Stimulated activated CD4-positive, alpha-beta T cell treated with anti-CD3 and anti-CD28 coated beads, TNF-alpha, amount 100 ng/mL, for 1 hour (primary cell): ENCODE measurements at places on chromosomes 4 and X.

GRCh38 chr4:132540268-132540667, 608.8 kb upstream of the PCDH10 start:
- DNase-seq = no peak

GRCh38 chr4:163773940-163774339, 279.4 kb downstream of the TMA16 start:
- DNase-seq = no peak

- no peak for DNase-seq
Measured at GRCh38 chr4:105343146-105343931, 130.5 kb downstream of the PPA2 start.

DNA sequence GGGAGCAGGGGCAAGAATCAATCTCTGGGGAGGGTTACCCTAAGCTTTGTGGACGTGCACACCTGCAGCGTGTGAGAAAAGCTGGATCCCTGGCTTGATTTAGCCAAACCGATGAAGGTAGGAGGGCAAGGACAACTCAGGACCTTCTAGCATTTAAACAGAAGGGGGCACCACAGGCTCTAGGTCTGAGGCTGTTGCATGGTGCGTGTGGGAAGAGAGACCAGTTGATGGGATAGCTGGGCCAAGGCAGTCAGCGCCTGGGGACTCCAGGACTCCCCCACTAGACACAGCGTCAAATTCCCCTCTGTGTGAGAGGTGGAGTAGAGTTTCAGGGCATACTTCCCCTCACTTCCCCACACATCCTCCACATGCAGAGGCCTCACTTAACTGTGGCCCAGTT, 4.3 kb downstream of the GABRQ start:
- DNase-seq = no peak

DNA sequence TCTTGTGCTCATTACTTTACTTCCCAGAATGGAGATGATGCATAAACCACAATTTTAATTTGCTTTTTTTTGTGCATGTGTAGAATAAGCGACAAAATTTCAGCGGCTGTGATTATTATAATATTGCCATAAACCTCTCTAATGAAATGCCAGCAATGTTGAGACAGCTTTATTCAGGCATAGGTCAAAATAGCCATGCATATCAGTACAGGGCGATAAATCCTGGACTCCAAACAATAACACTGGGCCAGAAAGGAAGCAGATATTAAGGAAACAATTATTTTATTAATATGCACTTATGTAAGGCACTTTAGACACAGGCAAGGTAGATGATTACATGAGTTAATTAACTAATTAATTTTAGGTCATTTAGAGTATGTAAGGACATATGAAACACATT, 47.1 kb downstream of the ARHGEF38 start:
- DNase-seq = no peak

- DNase-seq = no peak
Measured at GRCh38 chr4:66062044-66062443, 391.8 kb upstream of the EPHA5 start.

- no peak for DNase-seq
Measured at GRCh38 chrX:43002526-43003203, 224.7 kb upstream of the PPP1R2C start.

DNA sequence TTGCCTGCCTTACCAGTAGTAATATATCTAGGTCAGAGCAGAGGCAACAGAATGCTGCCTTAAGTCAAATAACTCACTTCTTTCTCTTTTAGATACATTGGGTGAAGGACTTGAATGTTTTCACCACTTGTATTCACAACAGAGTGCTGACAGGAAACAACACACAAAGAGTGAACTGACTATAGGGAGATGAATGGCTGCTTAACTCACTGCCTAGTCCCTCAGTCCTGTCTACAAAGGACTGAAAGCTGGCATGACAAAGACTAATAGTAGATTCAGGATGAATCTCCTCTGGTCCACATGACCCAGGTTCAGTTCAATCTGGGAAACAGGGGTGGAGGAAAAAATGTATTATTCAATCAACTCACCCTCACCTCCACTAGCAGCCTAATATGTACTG, 134.2 kb downstream of the GALNTL6 start:
- no peak for DNase-seq

- no peak for DNase-seq
Measured at GRCh38 chr4:73066445-73066844, 3.1 kb downstream of the COX18 start.

- DNase-seq = no peak
Measured at GRCh38 chrX:28981952-28982351, 394.7 kb downstream of the IL1RAPL1 start.

- no peak for DNase-seq
Measured at GRCh38 chr4:57041020-57041419, 62.3 kb downstream of the POLR2B start.

DNA sequence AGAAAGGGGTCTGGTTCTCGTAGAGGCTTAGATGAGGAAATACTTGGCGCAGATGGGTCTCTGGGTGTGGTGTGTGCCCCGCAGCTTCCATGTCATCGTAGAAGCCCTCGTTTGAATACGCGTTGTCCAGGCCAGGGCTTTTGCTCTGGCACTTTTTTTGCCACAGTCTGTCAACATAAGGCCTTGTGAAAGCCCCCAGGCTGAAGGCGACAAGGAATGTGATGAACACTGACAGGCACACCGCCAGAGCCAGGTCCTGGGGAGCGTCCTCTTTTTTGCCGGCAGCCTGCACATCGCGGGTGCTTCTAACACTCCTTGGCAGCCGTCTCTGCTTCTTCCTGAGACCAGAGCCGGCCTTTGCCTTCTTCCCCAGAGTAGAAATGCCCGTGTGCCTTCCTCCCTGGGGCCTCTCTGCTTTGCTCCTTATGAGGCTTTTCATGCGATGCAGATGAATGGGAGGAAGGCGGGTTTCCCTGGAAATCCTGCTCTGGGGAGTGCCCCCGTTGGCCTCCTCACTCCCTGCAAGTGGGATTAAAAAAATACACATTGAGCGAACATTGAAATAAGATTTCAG, 24.4 kb downstream of the LRRC66 start:
- no peak for DNase-seq

DNA sequence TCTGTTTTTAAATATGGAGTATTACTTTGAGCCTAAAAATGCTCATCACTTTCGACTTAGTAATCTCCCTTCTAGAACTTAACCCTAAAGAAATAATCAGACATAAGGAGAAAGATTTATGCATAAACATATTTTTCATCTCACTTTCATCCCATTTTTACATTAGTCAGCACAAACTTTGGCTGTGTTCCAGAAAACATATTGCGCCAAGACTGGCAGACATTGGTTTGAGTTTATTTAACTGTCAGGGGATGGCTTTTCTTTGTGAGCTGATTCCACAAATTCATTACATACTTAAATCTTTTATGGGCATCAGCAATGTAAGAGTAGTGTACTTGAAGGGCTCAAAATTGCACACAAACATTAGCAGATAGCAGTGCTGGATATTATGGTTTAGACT, 23.7 kb downstream of the MAOA start:
- no peak for DNase-seq

DNA sequence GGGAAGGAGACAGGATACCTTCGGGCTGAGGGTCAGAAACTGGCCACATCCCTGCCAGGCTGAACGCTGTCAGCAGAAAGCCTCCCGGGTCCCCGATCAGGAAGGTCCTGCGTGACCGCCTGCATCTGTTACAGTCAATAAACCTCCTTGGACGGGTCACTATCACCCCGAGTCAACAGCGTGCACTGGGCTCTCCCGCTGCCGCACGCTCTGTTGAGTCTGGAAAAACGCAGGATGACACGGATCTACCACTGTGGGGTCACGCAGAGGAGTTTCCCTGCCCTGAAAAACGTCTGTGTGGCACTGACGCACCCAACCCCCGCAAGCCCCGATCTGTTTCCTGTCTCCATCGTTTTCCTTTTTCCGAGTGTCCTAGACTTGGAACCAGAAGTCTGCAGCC, 12.1 kb downstream of the PPP2R3B start:
- no peak for DNase-seq

DNA sequence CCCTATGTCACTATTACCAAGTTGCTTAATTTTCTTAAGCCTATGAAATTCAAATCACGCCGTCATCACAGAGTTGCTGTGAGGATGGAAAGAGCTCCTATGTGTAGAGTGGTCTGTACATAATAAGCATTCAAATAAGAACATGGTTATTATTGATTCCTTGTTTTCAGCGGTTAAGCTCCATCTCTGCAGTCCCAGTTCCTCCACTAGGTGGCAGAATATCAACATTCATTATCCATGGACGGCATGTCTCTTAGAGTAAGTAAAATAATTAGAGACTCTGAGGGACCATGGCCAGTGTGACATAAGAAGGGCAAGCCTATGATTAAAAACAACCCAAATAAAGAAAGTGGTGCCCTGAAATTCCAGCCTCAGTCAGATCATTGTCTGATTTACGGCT, 132.5 kb upstream of the NHS start:
- DNase-seq = no peak

- no peak for DNase-seq
Measured at GRCh38 chr4:106316773-106317409, 541 bp downstream of the AIMP1 start.

GRCh38 chr4:147325571-147325981, 155.3 kb upstream of the EDNRA start:
- DNase-seq = no peak

GRCh38 chr4:20512033-20512792, 188.0 kb upstream of the PACRGL start:
- no peak for DNase-seq

DNA sequence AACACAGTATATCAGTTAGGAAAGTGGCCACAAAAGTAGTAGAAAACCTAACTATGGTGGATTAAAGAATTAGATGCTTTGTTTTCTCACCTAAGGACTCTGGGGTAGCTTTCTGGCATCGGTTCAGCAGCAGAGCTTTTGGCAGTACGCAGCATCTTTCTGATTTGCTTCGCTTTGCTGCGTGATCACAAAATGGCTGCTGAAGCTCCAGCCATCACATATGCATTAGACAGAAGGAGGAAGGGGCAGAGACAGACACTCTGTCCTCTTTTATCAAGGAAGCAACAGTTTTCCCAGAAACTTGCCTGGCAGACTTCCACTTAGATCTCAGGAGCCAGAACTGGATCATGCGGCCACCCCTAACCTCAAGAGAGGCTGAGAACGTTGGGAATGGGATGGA, 15.1 kb downstream of the TREX2 start:
- DNase-seq = no peak

DNA sequence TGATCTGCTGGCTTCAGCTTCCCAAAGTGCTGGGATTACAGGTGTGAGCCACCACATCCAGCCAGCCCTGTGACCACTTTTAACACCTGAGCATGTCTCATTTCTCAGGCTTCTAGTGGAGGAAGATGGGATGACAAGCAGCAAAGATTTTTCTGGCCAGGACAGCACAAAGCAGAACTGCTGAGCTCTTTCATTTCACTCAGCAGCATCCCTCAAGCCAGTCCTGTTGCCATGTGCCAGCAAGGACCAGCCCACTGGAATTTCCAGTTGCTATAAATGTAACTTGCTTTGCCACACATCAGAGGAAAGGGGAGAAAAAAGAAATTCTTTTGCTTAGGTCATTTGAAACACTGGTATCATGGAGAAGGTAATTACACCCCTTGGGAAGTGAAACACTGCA, 75.9 kb downstream of the SLC9A7 start:
- DNase-seq = no peak

DNA sequence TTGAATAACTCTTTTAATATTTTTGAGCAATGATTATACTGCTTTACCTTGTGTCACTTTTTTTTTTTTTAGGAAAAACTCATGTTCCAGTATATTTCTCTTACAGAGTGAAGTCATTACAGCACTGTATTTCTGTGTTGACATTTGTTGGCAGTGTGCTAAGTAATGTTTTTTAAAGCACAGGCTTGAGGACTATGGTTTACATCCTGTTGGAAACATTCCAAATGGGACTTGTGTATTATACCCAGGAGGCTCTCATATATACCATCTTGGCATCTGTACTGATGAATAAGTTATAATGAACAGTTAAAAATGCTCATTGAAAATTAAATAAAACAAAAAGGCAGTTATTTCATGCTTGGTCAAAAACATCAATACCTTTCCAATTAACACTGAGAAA, 33.8 kb downstream of the CEP44 start:
- no peak for DNase-seq

DNA sequence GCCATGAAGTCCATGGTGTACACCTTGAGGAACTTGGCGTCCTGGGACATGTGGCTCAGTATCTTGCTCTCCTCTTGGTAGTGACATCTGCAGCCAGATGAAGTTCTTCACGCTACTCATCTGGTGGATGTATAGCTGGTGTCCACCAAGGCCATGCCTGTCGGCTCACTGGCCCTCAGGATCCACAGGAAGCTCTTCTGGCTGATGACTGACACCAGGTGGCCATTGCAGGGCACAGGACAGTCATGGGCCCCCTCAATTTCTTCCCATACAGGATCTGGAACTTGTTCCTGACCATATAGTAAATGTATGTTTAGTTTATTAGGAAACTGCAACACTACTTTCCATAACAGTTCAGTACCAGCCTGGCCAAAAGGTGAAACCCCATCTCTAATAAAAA, 10.3 kb upstream of the CLCN5 start:
- DNase-seq = no peak

- no peak for DNase-seq
Measured at GRCh38 chr4:174437749-174438148, 84.5 kb downstream of the HPGD start.

DNA sequence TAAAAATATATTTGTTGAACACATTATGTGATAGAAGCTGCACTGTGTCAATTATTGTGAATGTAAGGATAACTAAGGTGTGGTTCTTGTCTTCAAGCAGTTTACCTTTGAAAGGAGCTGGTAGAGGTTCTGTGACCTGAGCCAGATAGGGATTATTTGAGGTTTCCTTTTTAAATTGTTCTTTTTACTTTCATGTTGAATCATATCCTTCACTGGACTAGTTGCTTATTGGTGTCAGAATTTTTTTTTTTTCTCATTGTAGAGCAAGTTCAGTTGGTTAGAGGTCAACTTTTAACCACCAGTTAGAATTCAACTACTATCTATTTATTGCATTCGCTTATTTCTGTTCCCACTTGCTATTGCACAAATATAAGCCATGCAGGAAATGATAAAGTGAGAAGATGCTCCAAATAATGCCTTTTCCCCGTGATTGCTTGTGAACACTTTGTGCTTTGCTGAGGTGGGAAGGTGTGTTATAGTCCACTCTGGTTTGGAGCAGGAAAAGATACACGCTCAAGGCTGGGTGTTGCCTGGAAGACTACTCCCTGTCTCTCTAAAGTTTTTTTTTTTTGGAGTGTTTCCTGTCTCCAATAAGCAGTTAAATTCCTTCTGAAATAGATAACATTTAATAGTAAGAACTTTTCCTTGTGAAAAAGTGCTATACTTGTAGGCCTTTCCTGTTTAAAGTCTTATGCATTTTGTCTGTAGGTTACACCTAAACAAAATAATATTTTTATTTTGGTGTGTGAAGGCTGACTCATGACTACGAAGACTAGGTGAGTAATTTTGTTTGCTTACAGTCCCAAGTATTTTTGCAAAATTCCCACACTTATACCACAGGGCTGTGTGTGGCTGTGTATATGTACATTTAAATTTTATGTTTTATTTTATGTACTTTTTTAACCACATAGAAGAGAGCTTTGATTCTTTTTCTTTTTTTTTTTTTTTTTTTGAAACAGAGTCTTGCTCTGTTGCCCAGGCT, 83.8 kb upstream of the LCORL start:
- no peak for DNase-seq

- DNase-seq = no peak
Measured at GRCh38 chr4:112185334-112185733, 40.1 kb downstream of the FAM241A start.

- DNase-seq = no peak
Measured at GRCh38 chr4:38462367-38463055, 201.5 kb upstream of the KLF3 start.

- DNase-seq = no peak
Measured at GRCh38 chrX:44032479-44032878, 59.3 kb upstream of the NDP start.

GRCh38 chr4:107125496-107125895, 89.4 kb upstream of the DKK2 start:
- DNase-seq = no peak

- DNase-seq = peak; percentile 55
Measured at GRCh38 chr4:139176302-139177048, 543 bp downstream of the ELF2 start.
